ENCODE measurements at places on chromosomes 5 and 9.
A peak's percentile ranks its signal among the peaks of the same experiment; 100 is the strongest.

GRCh38 chr5:127229185-127229889 is 61.3 kb upstream of the MEGF10 start:
- no peak for DNase-seq

DNA sequence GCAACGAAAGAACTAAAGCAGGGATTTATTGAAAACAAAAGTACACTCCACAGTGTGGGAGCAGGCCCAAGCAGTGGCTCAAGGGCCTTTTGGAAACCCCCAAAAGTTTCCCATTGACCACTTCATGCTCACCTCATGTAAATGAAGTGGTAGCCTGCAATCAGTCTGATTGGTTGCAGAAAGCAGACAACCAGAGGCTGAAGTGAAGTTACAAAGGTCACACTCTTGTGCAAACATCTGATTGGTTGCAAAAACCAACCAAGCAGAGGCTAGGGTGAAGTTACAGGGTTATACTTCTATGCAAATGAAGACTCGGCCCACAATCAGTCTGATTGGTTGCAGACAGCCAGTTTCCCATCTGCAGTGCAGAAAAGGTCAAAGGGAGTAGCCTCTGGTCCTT is 258.0 kb downstream of the YTHDC2 start:
- DNase-seq = no peak

- DNase-seq = no peak
Measured at GRCh38 chr5:133824661-133825254, 143.7 kb downstream of the C5orf15 start.

- no peak for DNase-seq
Measured at GRCh38 chr9:90802386-90802985, 867 bp downstream of the SYK start.

GRCh38 chr5:97842687-97843086 is 659.6 kb upstream of the RIOK2 start:
- DNase-seq = no peak

GRCh38 chr5:53373451-53374158 is 106.8 kb upstream of the FST start:
- DNase-seq = no peak

DNA sequence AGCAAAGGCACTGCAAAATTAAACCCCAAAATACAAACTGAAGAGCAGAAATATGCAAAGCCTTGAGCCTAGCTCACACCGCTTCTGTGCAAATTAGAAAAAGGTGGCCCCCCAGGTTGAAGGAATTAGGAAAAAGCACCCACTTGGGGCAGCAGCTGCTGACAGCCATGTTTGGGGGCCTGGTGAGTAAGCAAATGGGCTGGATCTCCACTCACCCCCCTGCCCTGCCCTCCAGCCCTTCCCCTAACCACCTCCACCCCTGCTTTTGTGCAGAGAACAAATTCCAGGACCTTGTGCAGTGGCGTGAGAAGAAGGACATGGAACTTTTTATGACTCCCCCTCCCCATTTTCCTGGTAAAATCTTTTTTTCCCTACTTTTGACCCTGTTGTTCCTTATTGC is 92.0 kb upstream of the DNAH5 start:
- DNase-seq = no peak

DNA sequence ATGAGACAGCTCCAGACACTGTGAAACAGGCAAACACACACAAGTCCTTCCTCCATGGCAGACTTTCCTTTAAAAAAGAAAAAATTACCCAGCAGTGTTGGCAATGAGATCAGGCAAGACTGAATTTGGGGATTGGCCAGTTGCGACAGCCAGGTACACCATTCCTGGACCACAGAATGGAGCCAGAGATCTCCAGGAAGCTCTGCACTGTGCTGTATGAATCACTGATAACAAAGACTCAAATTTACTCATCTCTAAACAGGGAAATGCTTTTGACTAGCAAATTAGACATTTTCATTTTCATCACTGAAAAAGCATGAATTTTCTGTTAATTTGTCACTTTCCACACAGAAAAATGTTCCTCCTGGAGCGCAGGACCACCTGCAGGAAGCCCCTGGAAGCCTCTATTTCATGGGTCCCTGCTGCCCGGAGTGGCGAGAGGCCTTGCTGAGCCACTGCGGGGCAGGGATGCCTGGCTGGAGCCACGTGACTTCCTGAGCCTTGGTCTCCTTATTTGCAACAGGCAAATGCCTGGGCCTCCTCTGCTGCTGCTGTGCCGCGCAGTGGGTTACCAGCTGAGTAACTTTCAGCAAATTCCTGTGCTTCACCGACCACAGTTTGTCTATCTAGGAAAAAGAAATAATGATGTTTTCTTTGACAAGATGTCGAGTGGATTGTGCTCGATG is 185.9 kb upstream of the ZNF618 start:
- no peak for DNase-seq

DNA sequence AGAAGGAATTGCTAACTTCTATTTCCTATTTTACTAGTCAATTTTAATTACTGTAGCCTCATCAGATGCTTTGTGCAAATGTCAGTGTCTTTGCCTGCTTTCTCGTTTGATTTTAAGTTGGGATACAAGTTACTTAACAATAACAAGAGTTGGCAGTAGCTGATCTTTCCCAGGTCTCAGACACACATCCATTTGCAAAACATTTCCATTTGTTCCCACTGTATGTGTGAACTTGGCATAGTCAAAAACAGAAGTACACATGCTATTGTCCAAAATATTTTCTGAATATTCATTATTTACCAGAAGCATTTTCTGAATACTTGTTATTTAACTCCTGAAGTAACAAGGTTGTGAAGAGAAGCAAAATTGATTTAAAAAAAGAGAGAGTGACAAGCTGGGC is 35.0 kb upstream of the NAA35 start:
- DNase-seq = no peak

GRCh38 chr9:131835151-131835910 is 95.5 kb upstream of the RAPGEF1 start:
- DNase-seq = no peak

GRCh38 chr5:93819668-93820067 is 78.3 kb upstream of the POU5F2 start:
- no peak for DNase-seq

GRCh38 chr9:25322142-25322541 is 356.1 kb downstream of the TUSC1 start:
- no peak for DNase-seq

GRCh38 chr5:4108690-4109089 is 513.1 kb downstream of the IRX1 start:
- no peak for DNase-seq

- no peak for DNase-seq
Measured at GRCh38 chr9:87436716-87437115, 61.0 kb upstream of the DAPK1 start.

DNA sequence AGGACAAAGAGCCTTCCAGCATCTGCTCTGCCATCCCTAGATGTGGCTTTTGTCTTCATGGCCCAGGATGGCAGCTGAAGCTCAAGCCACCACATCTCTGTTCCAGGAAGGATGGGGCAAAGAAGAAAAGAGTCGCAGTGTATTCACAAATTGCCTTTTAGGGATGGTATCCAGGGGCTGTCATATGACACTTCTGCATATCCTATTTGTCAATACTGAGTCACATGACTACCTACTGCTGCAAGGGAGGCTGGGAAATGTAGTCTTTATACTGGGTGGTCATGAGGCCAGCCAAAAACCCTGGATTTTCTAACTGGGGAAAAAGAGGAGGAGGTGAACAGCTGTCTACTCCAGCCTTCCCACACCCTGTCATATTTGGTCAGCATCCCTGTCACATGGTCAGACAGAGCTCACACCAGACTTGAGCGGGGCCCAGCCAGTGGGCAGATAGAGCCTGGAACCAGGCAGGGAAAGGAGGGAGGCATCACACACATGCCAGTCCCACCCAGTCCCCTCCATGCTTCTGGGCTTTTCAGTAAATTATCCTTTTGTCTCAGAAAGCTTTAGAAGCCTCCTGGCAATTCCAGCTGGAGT is 52.0 kb downstream of the OLFM1 start:
- DNase-seq = no peak

DNA sequence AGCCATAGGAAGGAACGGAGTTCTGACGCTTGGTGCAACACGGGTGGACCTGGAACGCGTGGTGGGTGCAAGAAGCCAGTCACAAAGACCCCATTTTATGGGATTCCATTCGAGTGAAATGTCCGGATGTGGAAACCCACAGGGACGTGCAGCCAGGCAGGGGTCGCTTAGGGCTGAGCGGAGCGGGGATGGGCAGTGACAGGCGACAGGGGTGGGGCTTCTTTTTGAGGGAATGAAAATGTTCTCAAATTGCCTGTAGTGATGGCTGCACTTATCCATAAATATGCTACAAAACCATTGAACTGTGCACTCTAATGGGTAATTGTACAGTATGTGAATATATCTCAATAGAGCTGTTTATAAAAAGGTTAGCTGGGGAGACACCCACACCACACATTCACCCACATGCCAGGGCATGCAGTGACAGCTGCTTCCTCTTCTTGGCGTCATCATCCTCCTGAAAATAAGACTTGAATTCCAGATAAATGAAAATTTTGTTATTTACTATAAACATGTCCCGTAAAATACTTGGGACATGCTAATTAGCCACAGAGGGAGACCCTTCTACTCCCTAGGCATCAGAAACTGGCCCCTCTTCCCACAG is 71.3 kb upstream of the OLFM1 start:
- DNase-seq = no peak

DNA sequence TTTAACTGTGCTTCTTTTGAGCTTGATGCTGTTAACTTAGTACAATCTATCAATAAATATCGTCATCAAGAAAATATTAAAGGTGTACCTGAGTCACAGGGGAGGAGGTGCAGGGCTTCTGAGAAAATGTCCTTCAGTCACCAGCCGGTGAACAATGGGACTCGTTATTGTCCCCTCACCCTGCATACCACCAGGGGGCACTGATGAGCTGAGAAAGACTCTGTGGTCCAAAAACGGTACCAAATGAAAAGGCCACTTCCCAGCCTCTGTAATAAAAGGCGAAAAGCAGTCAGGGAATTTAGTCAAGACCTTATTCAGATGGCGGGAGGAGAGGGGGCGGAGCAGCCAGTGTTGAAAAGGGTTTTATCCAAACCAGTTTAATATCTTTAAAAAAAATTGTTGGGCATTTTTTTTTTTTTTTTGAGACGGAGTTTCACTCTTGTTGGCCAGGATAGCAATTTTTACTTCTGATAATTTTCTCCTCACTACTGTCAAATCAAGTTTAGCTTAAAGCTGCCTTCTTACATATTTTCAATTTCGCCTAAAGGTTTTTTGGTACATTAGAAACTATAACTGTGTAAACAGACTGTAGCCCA is 271.9 kb upstream of the ADAMTS16 start:
- peak; percentile 59 for DNase-seq

GRCh38 chr5:77163453-77163852 is 47.0 kb upstream of the PDE8B start:
- DNase-seq = no peak

GRCh38 chr9:129471201-129472019 is 149.5 kb downstream of the C9orf50 start:
- DNase-seq = no peak

GRCh38 chr5:108238936-108239887 is 142.7 kb downstream of the FBXL17 start:
- peak; percentile 10 for DNase-seq

DNA sequence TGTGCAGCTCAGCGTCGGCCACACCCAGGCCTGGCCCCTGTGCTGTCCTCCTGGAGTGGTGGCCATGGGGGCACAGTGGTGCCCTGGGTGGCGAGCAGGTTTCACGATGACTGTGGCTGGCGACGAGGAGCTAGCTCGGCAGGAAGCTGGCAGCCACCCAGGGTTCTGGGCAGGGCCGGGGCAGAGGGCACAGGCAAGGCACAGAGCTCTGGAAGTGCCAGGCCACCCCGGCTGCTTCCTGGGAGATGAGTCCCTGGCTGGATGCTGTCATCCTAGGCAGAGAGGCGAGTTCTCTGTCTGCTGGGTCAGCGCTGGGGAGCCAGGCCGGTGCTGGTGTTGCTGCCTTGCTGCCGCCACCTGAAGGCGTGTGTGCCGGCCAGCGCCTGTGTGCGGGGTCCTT is 51.7 kb downstream of the RXRA start:
- no peak for DNase-seq

- DNase-seq = no peak
Measured at GRCh38 chr5:57896576-57896975, 414.0 kb upstream of the ACTBL2 start.

- DNase-seq = no peak
Measured at GRCh38 chr9:4680173-4680525, 780 bp downstream of the CDC37L1 start.

GRCh38 chr5:126854526-126855110 is 77.7 kb downstream of the LMNB1 start:
- DNase-seq = no peak

DNA sequence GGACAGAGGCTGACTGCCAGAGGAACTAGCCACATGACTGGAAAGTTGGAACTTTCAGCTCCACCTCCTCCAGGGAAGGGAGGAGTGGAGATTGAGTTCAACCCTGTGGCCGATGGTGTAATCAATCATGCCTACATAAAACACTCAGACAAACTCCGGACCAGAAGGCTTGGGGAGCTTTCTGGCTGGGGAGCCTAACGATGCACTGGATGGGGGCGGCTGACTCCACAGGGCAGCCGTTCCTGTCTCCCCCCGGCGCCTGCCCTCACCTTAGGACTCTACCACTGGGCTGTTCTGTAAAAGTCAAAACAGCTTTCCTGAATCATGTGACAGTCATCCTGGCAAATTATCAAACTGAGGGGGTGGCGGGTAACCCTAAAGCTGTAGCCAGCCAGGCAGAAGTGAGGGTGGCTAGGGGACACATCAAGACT is 58.0 kb downstream of the GOLM1 start:
- no peak for DNase-seq

Measured in NCI-H2107 (cell line).